Astrocyte (in vitro differentiated cells and primary cell): ENCODE measurements at places on chromosomes 2 and 18. TPM values are rescaled to one million over a fixed set of nuclear protein-coding genes. Genes with fewer than 3 reads are reported as not detected.

GRCh38 chr2:218394298-218395089, 5.2 kb upstream of the CTDSP1 start:
- DNase-seq = no peak

GRCh38 chr2:85822766-85823165, 66.0 kb downstream of the ST3GAL5 start:
- DNase-seq = no peak

DNA sequence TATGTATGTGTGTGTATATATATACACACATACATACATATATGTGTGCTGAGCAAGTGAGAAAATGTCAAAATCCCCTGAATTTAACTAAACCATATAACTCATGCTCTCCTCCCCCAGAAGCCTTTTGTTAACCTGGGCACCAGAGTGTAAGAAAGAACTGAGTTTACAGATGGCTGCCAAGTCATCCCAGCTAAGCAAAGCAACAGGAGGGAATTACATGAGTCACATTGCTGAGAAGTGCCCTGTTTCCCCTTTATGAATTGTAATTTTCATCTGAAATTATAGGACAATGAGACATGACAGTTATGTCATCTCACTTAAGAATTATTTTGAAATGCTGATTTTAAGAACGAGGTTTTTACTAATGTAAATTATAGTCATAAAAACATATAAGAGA, 29.9 kb downstream of the SCN7A start:
- no peak for DNase-seq

DNA sequence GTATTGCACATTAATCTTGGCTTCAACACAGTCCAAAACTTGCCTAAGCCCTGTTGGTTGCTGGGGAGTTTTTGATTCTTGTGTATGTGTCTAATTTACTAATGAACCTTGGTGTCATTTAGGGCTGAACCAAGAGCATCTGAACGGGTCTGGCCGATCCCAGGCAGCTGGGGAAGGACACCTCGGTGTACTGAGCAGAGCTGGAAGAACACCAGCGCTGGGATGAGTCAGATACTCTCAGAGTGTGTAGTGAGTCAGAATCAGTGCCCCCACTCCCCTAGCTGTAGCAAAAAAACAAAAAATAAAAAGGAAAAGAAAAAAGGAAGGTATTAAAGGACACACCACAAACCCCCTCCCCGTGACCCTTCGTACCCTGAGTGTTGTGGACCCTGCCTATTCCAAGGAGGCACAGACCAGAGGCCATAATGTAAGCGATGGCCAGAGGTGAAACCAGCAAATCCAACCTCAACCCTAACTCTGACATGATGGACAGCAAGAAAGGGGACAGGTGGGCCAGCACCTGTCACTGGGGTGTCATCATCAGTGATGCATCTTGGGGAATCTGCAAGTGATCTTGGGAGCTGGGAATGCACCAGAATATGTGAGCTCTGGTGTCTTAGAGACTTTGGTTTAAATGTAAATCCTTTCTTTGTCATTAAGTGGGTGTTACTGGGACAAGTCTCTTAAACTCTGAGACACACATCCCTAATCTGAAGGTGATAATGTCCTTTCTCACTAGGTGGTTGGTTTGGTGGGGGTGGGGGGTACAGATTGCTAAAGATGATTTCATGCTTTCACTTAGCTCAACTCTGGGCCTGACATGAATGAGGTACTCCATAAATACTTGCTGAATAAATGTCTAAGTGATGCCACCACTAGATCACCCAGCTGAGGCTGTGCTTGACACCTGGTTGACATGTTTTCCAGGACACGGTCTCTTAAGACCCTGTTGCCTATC, 34.2 kb upstream of the NCOA1 start:
- peak; percentile 73 for DNase-seq

DNA sequence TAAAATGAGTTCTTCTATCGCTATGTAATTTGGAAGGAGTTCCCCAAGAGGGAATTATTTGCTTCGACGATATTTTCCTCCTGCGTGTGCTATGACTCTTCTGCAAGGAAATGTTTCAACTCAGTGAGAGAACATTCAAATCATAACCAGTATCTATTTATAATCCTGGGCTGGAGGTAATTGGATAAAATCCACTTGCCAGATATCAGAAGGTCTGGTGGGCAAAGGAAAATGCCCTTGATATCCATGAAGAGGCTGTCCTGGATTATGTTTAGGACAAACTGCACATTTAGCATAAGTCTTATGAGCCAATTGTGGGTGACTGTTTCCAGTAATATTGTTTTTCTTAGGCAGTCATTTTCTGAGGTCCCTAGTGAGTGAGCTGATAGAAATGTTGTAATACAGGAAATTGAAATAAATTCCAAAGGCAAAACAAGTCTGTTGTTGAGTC, 17.7 kb downstream of the RPIA start:
- DNase-seq = peak; percentile 4

DNA sequence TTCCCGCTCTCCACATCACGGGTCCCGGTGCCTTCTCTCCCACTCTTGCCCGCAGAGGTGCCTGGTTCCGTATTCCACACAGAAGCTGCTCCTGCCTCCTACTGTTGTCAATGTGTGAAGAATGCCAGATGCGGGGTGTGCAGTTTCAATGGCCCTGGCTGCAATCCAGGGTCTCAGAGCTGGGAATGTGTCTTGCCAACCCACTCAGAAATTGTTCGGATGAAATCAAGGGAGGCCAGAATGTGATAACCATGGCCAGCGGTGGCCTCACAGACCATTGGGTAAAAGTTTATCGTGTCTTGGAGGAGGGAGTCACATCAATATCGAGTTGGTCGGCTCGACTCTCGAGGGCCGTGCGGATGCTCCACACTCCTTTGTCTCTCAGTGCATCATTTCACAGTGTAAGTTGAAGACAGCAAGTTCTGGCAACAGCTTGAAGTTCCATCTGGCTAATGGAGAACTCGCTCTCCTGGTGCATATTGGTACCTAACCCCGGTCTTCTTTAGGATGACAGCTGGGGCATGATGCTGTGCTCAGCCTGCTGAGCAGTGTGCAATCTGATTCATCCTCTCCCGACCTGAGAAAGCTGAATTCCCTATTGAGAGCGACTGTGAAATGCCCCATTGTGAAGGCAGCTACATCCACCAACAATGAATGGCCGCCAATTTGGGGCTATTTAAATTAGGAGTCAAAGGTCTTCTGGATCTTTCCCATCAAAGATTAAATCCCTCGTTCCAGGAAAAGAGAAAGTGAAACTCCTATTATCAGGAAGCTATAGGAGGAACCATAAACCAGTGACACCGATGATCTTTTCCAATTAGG, 389.0 kb downstream of the SOX11 start:
- peak; percentile 18 for DNase-seq

- no peak for DNase-seq
These were observed 56.8 kb downstream of the INPP5D start for GRCh38 chr2:233116946-233117345.

GRCh38 chr2:229740279-229740678, 25.9 kb upstream of the DNER start:
- DNase-seq = no peak

DNA sequence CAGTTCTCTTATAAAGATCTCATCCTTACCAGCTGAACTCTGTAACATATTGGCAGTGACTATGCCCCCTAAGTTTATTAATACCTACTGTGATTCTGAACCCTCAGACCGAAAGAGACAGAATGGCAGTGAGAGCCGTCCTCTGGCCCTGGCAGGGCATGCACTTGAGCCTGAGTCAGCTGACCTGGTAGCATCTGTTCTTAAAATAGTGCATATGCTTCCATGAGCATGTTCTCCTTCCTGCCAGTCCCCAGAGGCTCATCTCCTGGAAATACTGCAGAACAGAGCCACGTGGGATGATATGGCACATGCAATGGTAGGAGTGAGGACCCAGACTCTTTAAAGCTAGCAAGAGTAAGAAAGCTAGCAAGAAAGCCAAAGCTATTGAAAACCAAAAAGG, 59.0 kb downstream of the RASGRP3 start:
- DNase-seq = no peak

DNA sequence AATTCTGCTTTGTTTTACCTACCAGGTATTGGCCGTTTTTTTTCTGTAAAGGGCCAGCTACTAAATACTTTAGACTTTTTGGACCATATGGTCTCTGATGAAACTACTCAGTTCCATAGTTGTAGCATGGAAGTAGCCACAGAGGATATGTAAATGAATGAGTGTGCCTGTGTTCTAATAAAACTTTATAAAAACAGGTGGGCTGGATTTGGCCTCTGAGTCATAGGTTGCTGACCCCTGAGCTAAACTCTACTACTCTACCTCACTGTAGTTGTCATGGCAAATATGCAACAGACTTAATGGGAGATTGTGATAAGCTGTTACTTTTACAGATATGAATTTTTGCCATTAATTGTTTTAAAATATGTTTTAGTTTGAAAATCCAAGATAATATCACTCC, 19.7 kb downstream of the CLIP4 start:
- no peak for DNase-seq

- DNase-seq = no peak
These were observed 74.8 kb downstream of the BCL11A start for GRCh38 chr2:60478660-60479059.

GRCh38 chr2:169315357-169315756, 47.0 kb downstream of the LRP2 start:
- no peak for DNase-seq

- no peak for DNase-seq
These were observed 205.8 kb downstream of the PRKCE start for GRCh38 chr2:45857275-45857609.

GRCh38 chr2:211387734-211388133, 831.3 kb downstream of the CPS1 start:
- no peak for DNase-seq

DNA sequence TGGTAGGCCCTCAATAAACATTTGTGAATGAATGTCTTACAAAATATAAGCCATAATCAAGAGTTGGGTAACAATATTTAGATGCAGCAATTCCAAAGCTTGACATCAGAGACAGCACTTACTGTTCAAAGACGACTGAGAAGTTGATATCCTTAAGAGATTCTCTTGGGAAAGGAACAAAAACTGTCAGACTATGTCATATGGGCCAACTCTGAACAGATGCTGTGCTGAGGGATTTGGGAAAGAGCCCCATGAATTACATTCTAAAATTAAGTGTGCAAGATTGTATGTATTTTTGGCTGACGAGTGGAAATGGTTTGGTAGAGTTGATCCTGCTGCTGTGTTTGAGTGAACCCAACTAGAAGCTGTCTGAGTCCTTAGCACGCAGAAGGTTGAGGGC, 250.7 kb upstream of the LINC00305 start:
- DNase-seq = no peak

GRCh38 chr2:188835821-188836220, 138.4 kb upstream of the COL3A1 start:
- DNase-seq = no peak

GRCh38 chr18:55778788-55779690, 191.0 kb upstream of the TCF4 start:
- DNase-seq = no peak

DNA sequence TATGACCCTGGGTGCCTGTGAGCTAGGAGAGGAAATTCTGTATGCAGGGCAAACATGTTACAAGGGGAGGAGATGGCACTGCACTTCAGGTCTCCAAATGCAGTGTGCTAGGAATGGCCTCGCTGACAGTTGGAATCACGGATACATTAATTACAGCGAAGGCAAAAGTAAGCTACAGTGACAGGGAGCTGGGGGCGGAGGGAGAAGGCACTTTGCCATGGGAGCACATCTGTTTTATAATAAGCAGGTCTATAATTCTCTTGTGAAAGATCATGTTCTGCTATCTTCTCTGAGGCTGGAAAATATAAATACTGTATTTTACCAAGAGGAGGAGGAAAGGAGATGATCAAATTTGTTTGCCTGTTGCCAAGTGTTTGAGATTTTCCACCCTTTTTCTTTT, 56.3 kb upstream of the FZD5 start:
- no peak for DNase-seq

GRCh38 chr18:961644-962355, 57.1 kb downstream of the ADCYAP1 start:
- no peak for DNase-seq

DNA sequence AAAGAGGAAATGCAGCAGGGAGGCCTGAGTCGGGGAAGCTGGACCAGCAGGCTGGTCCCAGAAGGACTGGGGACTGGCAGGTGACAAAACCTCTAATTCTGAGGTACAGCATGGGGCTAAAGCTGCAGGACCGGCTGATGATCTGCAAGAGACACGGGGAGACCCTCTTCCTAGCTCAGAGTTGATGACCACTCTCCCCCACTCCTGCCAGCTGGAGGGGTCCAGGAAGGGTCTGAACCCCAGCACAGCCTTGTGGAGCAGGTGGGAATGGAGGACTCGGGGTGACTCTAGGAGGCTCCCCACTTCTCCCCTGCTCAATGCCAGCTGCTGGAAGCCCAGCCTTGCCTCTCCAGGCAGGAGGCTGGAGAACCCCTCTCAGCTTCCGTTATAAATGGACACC, 67.7 kb downstream of the TWIST2 start:
- no peak for DNase-seq

- DNase-seq = no peak
These were observed 56.3 kb upstream of the AFF3 start for GRCh38 chr2:100198461-100199230.

GRCh38 chr2:239719791-239720360, 305.3 kb downstream of the NDUFA10 start:
- no peak for DNase-seq

DNA sequence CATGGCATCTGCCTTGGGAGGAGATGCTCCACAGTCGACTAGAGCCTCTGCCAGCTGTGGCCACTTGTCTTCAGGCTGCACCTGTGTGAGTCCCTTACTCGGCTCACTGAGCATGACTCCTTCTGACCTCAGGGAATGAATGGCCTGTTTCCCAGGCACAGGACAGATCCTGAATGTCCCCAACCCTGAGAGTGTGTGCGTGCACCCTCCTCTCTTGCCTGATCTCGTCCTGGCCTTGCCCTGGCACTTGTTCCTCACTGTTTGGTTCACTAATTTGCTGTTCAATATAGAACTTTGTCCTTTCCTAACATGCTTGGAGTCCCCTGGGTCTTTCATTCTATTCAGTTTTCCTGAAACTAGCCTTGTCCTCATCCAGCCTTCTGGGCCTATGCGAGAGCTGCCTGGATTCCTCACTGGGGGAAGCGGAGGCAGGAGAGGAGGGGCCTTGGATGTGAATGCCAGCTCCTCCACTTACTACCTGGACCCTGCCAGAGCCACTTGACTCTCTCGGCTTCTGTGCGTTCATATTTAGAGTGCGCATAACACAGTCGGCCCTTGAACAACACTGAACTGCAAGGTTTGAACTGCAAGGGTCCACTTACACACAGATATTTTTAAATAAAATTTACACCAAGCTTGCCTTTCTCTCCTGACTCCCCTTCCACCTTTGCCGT, 184.8 kb downstream of the ACKR3 start:
- DNase-seq = no peak

CPO gene
- total RNA-seq = not detected in 2 replicates

LAMA3 gene
- total RNA-seq = 0.50 and 0.86 TPM in 2 replicates

CASP8 gene
- 14.4 and 16.4 TPM in 2 replicates for total RNA-seq

VWA3B gene
- not detected in 2 replicates for total RNA-seq

PARD3B gene
- total RNA-seq = 6.5 and 7.0 TPM in 2 replicates

PRKAG3 gene
- total RNA-seq = not detected in 2 replicates

LRRC30 gene
- not detected in 2 replicates for total RNA-seq

ADGRF3 gene
- total RNA-seq = 0.16 and 0.17 TPM in 2 replicates
